Fibroblast of villous mesenchyme (primary cell): ENCODE measurements at places on chromosomes 1 and 21.

DNA sequence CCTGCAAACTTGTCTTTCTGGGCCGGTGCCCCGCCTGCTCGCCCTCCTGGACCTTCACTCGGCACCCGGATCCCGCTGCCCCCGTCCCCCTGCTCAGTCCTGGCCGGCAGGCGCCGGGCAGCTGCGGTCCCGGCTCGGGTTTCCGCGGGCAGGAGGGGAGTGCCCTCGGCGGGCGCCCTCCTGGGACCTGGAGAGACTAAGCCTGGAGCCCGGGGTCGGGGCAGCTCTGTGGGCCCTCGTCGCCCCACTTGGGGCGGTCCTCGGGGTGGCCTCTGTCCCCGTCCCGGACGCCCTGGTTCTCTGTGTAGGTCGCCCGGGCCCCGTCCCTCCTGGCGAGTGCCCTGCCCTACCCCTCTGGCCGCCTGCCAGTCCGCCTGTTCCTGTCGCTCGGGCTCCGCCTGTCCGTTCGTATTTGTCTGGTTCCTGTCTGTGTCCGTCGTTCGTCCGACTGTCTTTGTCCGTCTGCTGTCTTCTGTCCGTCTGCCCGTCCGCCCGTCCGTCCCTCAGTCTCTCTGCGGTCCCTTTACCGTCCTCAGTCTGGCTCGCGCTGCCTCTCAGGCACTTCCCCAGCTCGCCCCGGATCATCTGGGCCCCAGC, 490 bp downstream of the SERINC2 start:
- peak; percentile 42 for DNase-seq

DNA sequence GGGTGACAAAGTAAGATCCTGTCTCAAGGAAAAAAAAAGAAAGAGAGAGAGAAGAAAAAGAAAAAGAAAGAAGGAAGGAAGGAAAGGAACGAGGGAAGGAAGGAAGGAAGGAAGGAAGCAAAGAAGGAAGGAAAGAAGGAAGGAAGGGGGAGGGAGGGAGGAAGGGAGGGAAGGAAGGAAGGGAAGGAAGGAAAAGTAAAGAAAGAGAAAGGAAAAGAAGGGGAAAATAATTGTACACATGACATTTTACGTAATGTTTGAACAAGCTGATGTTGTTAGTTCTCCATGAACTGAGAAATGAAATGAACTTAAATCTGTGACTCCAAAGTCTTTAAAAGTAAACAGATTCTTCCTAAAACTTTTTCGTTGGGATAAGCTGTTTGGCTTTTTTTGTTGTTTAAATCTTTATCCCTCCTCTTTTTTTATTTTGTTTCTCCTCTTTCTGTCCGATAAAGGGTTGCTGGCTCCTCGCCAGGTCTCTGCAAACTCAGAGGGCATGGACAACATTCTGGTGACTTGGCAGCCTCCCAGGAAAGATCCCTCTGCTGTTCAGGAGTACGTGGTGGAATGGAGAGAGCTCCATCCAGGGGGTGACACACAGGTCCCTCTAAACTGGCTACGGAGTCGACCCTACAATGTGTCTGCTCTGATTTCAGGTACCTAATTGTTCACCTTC, 59.8 kb downstream of the IL12RB2 start:
- peak; percentile 34 for DNase-seq

DNA sequence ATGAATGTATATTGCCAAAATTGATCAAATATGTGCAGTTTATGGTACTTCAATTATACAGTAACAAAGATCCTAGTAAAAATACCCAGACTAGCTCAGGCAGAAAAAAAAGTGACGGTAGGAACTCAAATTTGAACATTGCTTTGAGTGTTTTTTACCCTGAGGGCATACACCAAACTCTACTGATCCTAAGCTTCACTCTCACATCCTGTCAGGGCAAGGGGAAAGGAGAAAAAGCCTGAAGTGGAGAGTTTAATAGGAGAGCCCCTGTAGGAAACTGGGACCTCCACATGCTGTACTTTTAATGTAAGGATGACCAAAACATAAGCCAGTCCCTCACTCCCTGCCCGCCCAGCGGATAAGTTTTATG, 59.8 kb upstream of the GNG12 start:
- DNase-seq = no peak

DNA sequence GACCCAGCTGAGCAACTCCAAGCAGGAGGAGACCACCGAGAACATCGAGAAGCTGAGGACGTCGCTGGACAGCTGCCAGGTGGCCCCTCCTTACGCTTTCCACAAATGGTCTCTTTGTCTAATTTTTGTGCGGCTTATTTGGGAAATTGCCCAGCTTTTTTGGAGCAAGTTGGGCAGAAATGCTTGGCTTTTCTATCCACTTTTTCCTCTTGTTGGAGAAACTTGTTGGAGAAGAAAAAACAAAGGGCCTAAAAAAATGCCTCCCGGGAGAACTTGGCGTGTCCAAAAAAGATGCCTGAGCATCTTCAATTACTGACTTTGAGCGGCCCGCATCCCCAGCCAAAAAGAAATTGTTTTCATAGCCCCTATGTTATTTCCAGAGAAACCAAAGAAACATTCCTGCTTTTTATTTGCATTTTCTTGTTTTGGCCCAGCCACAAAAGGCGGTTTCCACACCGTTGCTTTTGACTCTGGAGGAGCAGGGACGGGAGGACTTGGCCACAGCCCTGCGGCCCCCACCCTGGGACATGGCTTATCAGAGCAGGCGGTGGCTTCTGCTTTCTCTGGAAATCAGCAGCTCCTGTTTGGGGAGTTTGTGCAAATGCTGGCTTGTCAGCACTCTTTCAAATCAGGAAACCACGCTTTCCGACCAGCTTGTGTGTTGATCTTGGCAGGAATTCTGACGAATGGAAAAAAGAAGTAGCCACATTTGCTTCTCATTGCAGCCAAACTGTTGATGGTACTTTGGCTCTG, 81.2 kb upstream of the EFHD2 start:
- DNase-seq = peak; percentile 61

GRCh38 chr21:39700318-39700717, 44.7 kb upstream of the IGSF5 start:
- no peak for DNase-seq

DNA sequence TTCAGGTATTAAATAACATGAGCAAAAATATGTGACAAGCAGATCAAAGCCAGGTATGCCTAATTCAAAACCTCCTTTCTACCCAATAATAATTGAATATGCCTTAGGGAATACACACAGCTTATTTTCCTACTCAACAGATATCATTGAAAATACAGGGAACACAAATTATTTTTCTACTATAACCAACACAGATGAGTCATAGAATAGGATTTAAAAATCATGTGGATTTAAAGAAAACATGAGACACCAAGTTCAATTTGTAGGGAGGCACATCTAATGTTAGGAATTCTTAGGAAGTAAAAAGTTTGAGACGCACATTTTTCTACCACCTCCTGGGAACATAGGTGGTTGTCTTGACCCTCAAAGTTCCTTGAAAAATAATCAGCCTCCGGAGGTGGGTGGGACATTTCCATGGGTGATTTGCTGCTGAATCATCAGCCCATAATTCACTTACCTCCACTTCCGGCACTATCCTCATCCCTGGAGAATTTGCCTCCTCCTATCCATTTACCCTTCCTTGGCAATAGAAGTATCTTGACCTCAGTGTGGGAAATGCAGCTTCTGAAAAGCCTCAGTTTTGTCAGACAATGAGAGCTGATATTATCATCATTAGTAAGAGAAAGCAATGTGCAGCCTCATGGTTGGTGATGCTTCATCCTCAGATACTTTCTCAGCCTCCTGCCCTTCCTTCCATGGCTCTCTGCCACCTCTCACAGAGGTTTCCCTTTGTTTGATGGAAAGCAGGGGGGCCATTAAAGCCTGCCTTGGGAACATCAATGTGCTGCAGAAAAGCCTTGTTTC, 33.5 kb upstream of the RGS4 start:
- DNase-seq = peak; percentile 60

DNA sequence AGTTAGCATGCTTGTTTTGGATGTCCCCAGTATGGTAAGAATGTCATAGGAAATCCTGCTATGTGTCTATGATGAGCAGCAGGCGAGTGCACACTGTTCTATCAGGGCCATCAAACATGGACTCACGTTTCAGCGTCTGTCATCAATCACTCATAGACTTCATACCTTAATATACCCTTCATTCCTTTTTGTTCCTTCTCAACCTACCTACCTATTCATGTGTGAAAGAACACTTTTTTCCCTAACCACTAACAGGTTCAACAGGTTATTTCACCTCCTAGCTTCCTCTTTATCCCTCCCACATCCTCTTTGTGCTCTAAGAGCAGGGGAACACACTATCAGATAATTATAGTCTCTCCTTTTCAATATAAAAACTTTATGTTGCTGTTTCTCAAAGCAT, 300.6 kb downstream of the TM2D1 start:
- no peak for DNase-seq

- DNase-seq = no peak
Observed at GRCh38 chr1:214640431-214641213, 37.6 kb downstream of the CENPF start.

- DNase-seq = no peak
Observed at GRCh38 chr1:33791251-33791650, 72.6 kb upstream of the HMGB4 start.

GRCh38 chr1:228151180-228151925, 1.6 kb downstream of the GJC2 start:
- DNase-seq = no peak

GRCh38 chr1:169090900-169091311, 15.6 kb upstream of the ATP1B1 start:
- no peak for DNase-seq

DNA sequence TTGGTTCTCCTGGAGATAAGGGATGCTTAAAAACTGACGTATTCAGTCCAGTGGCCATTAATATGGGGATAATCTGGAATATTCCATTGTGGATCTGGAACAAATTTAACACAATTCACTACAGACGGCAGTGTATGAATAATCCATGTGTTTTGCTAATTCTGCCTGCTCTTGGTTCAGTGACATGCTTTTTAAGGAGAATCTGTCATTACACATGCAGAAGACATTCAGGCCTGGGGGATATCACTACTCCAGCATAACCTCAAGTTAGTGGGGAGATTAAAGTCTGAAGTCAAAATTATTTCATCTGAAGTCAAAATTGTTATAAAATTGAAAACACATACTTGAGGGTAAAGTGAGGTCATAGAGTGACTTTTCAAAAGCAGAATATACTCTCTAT, 789.3 kb downstream of the USP25 start:
- DNase-seq = no peak

- peak; percentile 2 for DNase-seq
Observed at GRCh38 chr1:93288558-93288957, 57.1 kb upstream of the DR1 start.

DNA sequence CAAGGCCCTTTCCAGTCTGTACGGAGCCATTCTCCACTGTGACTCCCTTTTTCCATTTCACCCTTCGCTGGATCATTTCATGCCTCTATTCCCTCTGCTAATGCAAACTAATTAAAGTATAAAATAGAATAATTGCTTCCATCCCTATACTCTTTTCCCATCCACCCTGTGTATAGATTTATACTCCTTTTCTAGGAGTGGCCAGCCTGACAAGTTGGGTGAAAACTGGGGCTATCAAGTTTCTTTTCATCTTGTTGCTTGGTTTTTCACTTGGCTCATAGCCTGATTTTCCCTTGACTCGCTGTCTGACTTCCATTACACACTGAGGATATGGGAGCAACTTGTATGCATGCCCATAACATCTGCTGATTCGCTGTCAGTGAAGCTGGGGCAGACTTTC, 107.0 kb downstream of the PLXNA2 start:
- peak; percentile 15 for DNase-seq

- no peak for DNase-seq
Observed at GRCh38 chr21:44043613-44044012, 31.5 kb downstream of the TRAPPC10 start.

GRCh38 chr21:14353726-14354125, 29.2 kb downstream of the HSPA13 start:
- DNase-seq = no peak

DNA sequence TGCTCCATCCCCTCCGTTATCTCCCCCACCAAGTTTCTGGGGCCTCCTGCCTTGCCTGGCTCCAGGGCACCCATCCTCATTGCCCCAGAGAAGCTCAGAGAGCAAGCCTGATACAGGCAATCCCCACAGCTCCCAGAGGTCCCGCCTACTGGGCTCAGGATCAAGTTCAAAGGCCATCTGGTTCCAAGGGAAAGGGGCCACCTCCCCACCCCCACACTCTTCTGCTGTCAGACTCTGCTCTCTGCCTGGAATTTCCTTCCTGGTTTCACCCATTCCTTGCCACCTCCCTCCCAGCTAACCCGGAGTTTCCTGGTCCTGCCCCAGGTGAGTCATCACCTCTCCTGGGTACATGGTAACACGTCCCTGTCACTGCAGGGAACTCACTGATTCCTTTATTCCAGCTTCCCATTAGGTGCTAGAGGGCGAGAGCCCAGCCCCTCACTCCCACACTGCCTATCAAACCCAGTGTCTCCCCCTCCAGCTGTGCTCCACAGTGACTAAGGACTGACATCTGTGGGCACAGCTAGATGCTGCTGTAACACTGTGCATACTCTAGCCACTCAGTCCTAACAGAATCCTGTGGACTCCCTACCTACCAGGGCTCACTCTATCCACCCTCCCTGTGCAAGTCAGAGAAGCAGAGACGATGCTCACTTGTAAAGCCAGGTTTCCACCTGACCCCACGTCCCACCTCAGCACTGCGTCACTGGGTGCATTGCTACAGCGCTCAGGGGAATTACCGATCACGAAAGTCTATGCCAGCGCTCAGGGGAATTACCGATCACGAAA, 21.8 kb downstream of the RSPH1 start:
- DNase-seq = no peak

GRCh38 chr1:220695426-220695825, 5.3 kb downstream of the C1orf115 start:
- DNase-seq = no peak

DNA sequence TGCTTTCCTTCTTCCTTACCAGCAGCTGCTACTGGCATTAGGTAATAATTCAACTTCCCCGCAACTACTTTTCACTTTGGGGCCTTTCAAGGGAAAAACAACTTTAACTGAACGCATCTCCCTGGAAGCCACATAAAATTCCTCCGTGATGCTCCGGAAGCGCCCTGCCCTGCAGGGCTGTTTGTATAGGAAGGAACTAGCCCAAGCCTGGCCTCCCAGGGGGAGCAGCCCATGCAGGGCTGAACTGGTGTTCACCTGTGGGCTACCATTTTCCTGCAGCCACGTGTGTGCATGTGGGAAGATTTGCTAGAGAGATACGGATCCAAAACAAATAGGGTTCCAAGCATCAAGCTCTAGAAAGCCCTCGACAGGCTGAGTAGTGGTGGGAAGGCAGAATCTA, 14.4 kb downstream of the CLDN14 start:
- no peak for DNase-seq

DNA sequence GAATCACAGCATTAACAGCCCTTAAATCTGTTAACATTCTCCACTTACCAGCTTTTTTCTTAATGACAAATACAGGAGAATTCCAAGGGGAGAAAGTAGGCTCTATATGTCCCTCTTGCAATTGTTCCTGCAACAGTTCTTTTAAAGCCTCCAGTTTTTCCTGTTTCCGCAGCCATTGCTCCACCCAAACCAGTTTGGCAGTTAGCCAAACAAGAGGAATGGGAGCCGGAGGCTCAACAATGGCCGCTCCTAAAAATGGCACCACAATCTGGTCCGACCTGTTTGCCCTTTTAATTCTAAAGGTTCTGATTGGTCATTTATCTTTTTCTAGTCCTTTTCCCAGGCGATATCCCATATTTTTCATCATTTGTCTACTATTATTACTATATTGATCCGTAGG, 14.0 kb upstream of the L1TD1 start:
- no peak for DNase-seq
